ENCODE measurements at places on chromosomes 6 and 20. TPM values are rescaled to one million over a fixed set of nuclear protein-coding genes. Genes with fewer than 3 reads are reported as not detected.

GRIK2 gene
- not detected for total RNA-seq

TP53TG5 gene
- not detected for total RNA-seq

CNBD2 gene
- 2.2 TPM for total RNA-seq

LRRC73 gene
- total RNA-seq, result 0.16 TPM

SLC24A3 gene
- total RNA-seq, result 0.08 TPM

ANKEF1 gene
- 8.6 TPM for total RNA-seq

NR2E1 gene
- not detected for total RNA-seq

FAM209A gene
- not detected for total RNA-seq

NDUFAF4 gene
- 37.2 TPM for total RNA-seq

SPTLC3 gene
- 10.9 TPM for total RNA-seq

C20orf141 gene
- total RNA-seq, result not detected

Data from hair follicular keratinocyte (primary cell).